Stimulated activated CD8-positive, alpha-beta memory T cell treated with anti-CD3 and anti-CD28 coated beads, Interleukin-15, amount 100 ng/mL, for 24 hours (primary cell): ENCODE measurements at places on chromosomes 16 and 17.

DNA sequence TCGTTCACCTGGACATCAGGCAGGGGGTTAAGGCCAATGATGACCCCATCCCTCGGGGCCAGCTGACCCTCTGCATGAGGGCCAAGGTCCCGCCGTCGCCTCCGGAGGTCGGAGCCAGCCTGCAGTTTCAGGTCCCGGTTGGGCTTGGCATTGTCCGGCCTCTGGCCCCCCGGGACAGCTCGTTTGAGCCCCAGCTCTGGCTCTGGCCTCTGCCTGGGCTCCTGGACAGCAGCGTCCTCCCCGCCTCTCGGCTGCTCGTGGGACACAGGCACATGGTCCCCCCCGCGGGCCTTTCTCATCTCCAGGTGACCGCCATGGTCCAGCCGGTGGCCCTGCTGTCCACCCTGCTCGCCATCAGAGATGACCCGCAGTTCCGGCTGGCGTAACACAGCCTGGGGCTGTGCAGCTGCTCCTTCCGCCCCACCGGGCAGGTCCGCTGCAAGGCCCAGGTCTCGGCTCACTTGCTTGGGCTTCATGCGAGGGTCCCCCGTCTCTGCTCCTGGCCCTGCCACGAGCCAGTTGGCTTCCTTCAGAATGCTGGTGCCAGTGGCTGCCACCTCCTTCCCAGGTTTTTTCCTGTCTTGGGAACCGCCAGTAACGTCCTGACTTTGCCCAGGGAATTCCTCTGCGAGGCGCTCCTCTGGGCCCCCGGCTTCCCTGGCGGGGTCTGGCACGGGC lies 6.7 kb downstream of the NDUFAF8 start:
- no peak for DNase-seq

DNA sequence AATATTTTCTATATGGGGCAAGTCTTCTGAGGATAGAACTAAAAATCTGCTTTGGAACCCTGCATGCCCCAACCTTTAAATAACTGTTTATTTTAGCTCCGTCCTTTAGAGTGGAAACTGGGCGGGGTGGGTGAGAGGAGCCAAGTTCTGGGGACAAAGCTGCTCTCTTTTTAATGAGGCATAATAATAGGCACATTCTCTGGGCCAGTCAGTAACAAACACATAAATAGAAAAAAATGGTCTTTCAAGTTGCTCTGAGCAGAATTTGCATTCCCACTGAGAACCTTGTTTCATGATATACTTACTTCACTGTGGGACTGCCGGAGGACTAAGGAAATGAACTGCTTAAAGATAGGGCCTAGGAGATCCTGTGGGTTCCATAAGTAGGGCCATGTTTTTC lies 51.5 kb downstream of the KNOP1 start:
- DNase-seq: no peak

DNA sequence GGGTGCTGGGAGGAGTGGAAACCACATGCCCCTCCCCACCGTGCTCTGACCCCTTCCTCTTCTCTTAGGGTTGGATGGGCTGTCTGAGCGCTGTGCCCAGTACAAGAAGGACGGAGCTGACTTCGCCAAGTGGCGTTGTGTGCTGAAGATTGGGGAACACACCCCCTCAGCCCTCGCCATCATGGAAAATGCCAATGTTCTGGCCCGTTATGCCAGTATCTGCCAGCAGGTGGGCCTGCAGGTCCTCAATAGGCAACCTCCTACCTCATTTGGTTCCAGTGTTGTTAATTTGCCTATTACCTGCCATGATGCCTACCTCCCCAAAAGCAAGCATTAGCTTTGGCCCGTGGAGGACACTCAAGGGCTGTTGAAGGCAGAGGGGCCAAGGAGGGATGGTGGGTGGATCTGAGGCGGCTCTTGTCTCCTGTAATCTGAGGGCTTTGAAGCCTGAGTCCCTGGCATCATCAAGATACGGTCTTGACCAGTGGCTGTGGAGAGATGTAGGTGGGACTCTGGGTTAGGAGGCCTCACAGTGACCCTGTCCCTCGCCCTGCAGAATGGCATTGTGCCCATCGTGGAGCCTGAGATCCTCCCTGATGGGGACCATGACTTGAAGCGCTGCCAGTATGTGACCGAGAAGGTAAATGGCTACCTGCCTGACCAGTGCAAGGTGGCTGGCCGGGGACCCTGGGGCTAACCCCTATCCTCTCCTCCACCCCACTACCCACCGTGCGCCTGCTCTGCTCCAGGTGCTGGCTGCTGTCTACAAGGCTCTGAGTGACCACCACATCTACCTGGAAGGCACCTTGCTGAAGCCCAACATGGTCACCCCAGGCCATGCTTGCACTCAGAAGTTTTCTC lies 3.4 kb downstream of the ALDOA start:
- no peak for DNase-seq

DNA sequence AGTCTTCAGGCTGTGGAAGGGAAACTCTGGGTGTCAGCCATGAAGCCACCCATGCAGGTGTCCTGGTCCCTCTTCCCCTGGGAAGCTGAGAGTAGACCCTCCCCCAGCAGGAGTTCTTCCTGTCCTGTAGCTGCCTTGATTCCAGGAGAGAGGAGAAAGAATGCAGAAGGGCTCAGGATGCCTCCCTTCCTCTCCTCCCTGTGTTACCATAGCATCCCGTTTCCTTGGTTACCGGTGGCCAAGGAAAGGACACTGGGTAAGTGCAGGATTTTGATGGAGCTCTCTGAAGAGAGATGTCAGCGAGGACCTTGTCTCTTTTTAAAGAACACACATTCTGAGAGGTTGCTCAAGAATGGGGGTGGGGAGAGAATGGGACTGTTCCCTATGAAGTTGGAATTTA lies 304.1 kb upstream of the N4BP1 start:
- no peak for DNase-seq

GRCh38 chr16:72092832-72093447 lies 480 bp downstream of the TXNL4B start:
- no peak for DNase-seq

GRCh38 chr16:85153046-85153445 lies 40.8 kb upstream of the CIBAR2 start:
- no peak for DNase-seq

- DNase-seq: no peak
Measured at GRCh38 chr17:76000755-76001521, at the start of gene CDK3. CDK3 (plus strand) TSS chr17:76000855; CDS start chr17:76001426, 571 bp downstream.

- DNase-seq: no peak
Measured at GRCh38 chr17:41442739-41443138, 2.0 kb upstream of the KRT38 start.

DNA sequence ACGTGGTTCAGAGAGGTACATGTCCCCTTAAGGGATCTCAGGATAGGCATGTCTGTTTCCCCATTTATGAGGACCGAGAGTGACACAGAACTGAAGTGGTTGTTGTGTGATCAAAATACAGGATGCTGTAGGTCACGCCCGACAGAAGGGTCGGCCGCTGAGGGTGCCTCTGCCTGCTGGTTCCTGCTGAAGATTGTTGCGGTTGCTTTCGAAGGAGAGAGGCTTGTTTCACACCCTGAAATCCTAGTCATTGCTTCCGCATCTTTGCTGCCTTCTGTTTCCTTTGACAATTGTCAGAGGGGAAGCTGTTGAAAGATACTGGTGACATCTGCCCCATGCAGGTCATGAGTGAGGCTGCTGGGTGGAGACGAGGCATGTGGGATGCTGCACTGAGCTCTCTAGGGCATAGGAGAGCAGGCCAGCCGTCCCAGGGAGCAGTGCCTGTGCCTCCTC lies 3.8 kb upstream of the NAT9 start:
- DNase-seq: no peak

DNA sequence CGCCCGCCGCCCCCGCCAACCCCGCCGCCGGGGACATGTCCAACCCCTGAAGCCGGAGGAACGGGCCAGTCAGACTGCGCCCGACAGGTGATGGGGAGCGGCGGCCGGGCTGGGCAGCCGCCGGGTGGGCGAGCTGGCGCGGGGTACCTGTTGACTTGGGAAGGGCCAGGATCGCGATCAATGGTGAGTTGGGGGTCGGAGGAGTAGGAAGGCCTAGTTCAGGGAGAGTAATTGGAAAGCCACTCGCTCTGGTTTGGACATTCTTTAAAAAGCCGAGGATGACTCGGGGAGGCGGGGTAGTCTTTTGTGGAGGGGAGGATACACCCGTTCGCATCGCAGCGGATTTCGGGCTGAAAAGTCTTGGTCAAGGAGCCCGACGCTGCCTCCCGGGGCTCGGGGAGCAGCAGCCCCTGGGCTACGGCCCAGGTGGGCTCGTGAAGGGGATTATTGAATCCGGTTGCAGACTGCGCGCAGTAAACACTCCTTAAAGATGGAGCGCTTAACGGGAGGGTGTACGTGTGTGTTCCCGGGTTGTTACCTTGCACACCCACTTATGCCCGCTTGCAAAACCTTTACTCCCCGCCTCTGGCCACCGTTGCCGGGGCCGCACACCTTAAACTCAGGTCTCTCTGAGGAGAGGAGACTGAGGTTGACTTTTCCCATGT lies 123.8 kb downstream of the GOSR1 start:
- DNase-seq: no peak

- DNase-seq: no peak
Measured at GRCh38 chr17:80034791-80035686, 633 bp downstream of the TBC1D16 start.

DNA sequence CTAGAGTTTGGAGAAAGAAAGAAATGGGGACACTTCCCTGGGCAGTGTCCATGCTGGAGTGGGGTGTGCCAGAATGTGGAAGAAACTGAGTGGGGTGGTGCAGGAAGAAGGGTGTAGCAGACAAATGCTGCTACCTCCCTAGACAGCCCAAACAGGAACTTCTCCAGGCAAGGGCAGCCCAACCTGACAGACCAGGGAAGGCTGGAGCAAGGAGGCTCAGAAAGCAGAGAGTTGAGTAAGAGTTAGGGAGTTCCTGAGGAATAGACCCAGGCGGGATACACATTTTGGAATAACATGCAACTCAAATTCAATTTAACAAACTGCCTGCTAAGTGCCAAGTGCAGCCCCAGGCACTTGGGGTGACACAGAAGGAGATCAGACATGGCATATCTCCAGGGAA lies 1.0 kb upstream of the MYO18A start:
- DNase-seq: no peak

DNA sequence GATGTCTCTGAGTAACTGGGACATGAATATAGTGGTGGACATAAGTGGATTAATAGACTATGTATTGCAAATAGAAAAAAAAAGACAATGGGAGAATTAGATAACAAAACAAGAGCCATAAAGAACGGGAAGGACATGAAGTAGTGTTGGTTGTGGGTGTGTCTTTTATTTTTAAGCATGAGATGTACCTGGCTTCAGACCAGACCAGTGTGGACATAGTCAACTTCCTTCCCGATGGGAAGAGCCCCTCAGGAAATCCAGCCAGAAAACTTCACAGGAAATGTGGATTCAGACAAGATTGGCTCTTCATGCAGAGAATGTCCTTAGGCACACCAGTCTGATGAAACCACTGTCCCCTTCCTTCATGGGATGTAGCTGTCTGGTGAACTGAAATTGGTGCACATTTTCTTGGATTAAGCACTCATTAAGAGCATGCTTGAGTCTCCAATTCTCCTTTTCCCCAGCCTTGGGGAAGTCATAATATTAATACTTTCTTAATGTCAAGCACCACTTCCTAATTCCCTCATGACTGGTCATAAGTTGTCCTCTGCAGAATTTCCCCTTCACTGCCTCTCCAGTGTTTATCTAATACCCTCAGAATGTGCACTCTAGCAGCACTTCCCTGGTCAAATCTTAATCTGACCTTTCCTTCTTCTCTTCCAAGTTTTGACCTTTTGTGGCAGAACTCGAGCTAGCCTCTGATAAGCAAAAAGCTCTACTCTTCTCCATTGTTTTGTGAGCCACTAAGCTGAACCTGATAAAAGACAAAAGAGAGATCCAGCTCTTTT lies 350.6 kb upstream of the MAF start:
- no peak for DNase-seq

- no peak for DNase-seq
Measured at GRCh38 chr17:62761884-62762283, 46.2 kb downstream of the MARCHF10 start.

GRCh38 chr16:86227801-86228200 lies 282.5 kb upstream of the FOXF1 start:
- no peak for DNase-seq

DNA sequence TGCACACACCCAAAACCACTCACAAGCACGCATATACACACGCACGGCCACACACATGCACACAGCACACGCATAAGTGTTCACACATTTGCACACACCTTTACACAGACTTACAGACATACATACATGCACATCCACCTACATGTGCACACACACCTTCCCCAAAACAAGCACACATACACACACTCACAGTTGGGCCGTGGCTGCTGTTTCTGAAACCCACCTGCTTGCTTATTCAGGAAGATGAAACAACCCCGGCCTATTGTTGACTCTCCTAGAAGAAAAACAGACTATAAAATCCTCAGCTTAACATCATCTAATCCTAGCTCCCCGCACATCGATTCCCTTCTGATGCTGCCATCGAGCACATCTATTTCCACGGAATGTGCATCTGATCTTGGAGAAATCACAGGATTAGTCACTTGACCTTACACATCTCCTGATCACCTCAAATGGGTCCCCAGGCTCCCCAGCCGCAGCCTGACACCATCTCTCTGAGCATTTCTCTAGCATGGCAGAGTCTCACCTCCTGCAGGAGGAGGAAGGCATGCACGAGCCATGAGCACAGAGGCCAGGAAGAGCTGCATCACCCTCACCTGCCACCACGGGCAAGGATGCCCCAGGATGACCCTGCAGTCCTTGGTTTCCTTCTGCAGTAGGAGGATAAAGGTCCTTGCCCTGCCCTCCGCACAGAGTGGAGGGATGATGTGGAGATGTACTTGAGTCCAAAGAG lies 105.8 kb upstream of the CDH5 start:
- no peak for DNase-seq

DNA sequence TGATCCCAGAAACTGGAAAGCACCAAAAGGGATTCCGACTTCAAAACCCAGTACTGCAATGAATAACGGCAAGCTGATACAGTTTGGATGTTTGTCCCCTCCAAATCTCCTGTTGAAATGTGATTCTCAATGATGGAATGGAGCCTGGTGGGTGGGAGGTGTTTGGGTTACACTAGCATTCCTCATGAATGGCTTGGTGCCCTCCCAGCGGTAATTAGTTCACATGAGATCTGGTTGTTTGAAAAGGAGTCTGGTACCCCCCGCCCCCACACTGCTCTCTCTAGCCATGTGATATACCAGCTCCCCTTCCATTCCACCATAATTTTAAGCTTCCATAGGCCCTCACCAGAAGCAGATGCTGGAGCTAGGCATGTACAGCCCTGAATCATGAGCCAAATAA lies 40.1 kb downstream of the RANBP10 start:
- DNase-seq: no peak

DNA sequence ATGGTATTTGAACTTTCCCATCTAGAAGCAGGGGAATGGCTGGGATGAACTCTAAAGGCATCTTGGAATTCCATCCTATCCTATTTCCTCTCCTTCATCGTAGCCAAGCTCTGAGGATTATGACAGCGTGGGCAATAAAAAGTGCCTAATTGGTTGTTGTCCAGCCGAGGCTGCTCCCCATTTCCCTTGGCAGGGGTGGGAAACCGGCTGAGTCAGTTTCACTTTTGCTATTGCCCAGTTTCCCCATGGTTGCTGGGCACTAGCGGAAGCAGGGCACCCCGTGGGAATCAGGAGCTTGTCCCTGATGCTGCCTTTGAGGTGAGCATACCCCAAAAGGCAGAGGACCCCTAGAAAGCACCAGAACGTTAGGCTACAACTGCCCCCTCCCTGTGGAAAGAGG lies 13.8 kb upstream of the SP2 start:
- no peak for DNase-seq

- no peak for DNase-seq
Measured at GRCh38 chr16:88477631-88478519, 24.8 kb downstream of the ZFPM1 start.
